Activated naive CD8-positive, alpha-beta T cell treated with anti-CD3 and anti-CD28 coated beads, Interleukin-2, amount 50 U/mL, for 16 hours (primary cell): ENCODE measurements at places on chromosomes 11 and 22.

- peak; percentile 87 for DNase-seq
Measured at GRCh38 chr11:47552566-47553405, at the start of gene CELF1. CELF1 (minus strand) TSS chr11:47553132; CDS start chr11:47499523, 53,609 bp downstream.

GRCh38 chr11:128834157-128834556 lies 32.9 kb downstream of the KCNJ1 start:
- DNase-seq: no peak

- no peak for DNase-seq
Measured at GRCh38 chr22:42068291-42068690, 2.3 kb downstream of the NAGA start.

DNA sequence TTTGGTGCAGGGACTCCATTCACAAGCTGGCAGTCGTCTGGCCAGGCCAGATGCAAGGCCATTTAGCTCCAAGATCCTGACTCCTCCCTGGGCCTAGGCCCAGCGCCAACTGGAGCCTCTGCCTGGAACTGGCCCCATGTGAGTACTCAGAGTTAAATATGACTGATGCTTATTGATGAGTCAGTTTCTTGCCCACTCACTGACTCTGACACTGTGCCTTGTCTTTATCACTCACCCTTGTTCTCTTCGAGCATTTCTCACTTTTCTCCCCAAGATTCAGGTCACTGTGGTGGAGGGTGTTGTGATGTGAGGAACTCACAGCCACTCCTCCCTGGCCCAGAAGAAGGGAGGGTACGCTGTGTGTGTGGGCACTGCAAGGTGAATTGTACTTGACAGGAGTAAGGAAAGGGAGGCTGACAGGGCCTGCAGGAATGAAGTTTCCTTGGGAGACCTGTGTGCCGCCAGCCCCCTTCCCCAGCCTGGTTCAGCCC lies 23.2 kb upstream of the ST3GAL4 start:
- DNase-seq: no peak

GRCh38 chr11:17528181-17528691 lies 16.0 kb downstream of the USH1C start:
- DNase-seq: peak; percentile 17

DNA sequence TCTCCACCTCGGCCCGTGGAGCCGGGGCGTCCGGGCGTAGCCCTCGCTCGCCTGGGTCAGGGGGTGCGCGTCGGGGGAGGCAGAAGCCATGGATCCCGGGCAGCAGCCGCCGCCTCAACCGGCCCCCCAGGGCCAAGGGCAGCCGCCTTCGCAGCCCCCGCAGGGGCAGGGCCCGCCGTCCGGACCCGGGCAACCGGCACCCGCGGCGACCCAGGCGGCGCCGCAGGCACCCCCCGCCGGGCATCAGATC lies 439 bp downstream of the YAP1 start:
- DNase-seq: no peak

- no peak for DNase-seq
Measured at GRCh38 chr11:74739546-74740270, 8.5 kb upstream of the CHRDL2 start.

DNA sequence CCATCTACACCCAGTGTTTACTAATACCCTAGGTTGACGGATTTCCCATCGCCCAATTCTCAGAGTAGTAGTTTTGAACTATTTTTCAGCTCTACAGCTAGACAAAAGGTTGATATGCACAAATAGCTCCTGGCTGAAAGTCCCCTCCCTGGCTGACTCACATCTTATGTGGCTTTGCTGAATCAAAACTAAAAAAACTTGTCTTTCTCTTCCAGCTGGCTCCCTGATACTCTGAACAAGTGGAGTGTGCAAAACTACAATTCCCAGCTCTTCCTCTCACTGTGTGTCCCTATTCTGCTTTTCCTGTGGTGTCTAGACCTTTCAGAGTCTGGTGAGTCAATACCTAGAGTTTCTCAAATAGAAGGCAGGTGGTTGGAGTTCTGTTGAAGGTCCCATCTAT lies 12.7 kb upstream of the LARGE1 start:
- DNase-seq: no peak

- no peak for DNase-seq
Measured at GRCh38 chr11:69513663-69514224, 32.3 kb downstream of the LINC01488 start.

DNA sequence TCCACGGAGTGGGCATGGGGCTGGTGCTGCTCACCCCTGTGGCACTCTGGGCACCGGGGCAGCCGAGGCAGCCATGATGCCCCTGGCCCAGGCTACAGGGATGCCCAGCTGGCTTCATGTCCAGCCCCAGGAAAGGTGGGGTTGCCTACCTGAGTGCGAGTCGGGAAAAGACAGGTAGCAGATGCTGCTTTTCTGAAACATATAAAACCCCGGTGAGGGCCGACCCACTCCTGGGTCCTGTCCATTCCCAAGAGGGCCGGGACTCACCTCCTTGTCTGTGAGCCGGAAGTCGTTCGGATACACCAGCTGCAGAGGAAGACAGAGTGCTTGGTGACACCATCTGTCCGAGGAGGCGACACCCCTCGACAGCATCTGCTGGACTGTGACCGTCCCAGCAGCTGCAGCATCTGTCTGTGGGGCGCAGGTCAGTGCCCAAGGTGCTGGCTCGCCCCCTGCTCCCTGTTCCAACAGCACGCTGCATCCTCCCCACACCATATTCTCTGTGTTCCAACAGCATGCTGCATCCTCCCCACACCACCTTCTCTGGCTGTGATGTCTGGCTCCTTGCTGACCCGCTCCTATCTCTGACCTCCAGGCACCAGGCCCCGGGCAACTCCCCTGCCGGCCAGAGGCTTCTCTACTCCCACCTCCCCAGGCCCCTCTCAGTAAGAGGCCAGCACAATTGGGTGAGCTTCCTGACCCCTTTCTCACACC lies 8.0 kb downstream of the DENND6B start:
- no peak for DNase-seq

DNA sequence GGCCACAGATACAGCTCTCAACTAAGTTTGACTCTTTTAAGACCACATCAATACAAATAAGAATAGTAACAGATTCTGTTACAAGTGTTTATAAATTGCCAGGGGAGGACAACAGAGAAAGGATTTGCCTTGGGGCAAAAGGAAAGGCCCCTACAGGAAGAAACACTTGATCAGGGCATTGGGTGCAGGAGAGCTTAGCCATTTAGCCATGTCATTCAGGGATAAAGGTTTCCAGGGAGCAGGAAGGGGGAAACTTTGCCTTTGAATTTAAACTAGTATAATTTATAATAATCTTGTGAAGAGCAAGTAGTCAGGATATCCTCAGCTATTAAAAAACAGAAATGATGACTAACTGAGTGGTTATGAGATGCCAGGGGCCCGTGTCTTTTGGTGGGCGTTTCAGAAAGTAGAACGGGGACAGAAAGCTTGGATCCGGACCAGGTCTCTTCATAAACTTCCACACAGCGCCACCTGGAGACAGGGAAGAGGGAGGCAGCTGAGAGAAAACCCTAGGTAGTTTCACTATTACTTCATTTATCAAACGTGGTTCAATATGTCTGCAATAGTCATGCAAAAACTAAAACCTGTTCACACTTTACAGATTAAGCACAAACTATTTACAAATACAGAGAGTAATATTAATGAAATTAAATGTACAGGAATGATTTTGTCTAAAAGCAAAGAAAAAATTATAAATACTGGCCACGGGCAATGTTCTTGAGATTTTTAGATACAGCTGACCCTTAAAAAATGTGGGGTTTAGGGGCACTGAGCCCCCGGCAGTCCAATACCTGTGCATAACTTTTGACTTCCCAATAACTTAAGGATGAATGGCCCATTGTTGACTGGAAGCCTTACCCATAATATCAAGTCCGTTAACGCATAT lies 11.0 kb upstream of the SLC5A4 start:
- DNase-seq: peak; percentile 64

GRCh38 chr11:59754494-59754858 lies 700 bp upstream of the STX3 start:
- no peak for DNase-seq

DNA sequence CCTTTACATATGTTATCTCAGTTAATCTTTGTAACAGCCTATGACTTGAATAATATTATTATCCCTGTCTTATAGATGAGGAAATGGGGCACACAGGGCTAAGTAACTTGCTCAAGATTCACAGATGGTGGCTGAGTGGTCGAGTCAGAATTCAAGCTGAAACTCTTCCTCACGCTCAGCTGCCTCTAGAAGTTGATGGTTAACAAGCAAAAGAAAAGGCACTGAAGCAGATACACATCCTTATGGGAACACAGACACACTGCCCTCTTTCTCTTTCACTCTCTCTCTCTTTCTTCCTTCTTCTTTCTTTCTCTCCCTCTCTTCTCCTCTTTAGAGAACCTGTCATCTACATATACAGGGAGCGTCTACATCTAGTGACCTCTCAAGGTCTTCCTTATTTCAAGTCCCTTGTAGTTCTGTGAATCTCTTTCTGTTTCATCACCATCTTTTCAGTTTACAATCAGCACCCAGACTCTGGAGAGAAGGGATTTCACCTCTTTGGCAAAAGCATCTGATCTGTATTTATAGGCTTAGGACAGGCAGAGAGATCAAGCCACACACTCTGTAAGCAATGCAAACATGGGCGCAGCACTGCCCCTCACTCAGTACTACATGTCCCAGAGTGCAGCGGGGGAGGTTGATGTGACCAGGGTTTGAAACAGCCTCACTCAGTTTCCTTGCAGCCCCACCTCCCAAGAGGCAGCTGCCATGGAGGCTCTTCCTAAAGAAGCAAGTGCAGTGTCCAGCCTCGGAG lies 75.7 kb downstream of the GRAMD1B start:
- DNase-seq: no peak

DNA sequence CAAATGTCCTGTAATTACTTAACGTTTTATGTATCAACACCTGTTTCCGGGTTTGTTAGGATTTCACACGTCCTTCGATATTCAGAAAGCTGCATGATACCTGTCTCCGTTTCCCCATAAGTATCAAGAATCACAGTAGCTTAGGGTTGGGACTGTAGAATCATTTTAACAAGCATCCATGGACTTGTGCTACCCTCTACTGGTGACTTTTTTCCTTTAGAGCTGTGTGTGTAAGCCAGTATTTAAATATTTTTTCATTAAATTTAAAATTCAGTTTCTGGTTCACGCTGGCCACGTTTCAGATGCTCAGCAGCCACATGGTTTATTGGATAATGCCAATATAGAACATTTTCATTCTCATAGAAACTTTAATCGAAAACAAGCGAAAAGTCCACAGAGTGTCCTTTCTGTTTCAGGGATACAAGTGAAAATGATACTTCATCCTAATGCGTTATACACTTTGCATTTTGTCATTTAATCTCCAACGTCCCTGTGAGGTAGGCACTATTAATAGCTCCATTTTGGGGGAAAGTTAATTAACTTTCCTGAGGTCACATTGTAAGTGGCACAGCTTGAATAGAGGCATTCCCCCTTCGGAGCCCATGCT lies 61.5 kb upstream of the SLC25A18 start:
- no peak for DNase-seq

DNA sequence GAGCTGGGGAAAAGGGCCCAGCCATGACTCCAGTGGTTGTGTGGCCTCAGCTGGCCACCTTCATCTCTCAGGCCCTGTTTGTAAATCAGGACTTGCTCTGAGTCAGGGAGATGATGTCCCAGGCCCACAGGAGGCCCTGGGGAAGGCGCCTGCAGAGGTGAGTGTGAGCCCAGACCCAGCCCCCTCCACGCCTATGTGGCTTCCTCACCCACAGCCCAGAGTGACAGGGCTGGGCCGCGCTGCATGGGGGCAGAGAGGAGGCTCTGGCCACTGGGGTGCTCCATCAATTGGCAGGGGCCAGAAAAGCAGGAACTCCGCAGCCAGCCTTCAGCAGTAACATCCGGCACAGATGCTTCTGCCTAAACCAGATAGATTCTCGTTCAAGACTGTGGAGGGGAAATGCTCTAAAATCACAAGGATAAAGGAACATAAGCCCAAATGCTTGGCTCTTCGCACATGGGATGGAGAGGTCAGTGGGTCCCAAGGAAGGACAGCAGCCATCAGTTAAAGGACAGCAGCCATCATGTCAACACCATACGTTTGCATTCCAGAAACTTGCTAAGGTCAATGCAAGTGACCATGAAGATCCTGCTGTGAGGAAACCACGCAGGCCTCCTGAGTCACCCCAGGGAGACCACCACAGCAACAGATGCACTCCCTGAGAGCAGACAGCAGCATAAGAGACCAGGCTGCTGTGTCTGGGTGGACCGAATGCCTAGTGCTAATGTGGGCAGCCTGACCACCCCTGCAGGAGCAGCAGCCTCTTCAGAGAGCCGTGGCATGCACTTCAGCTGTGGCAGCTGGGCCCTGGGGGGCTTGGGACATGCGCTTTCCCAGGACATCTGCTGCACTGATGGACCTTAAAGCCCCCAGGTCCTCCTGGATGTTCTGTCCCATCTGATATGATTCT lies 28.3 kb downstream of the OSBPL5 start:
- DNase-seq: no peak

GRCh38 chr11:68355471-68355870 lies 43.1 kb downstream of the LRP5 start:
- no peak for DNase-seq

GRCh38 chr11:93193731-93194130 lies 4.1 kb downstream of the SLC36A4 start:
- no peak for DNase-seq
